Articular chondrocyte of knee joint (primary cell): ENCODE measurements at places on chromosomes 4 and X. TPM values are rescaled to one million over a fixed set of nuclear protein-coding genes. Genes with fewer than 3 reads are reported as not detected.

MTNR1A gene
- 0.32 TPM in 1 of 2 replicates, not detected in the other for total RNA-seq

NXF2 gene
- total RNA-seq = not detected in 2 replicates

NDP gene
- total RNA-seq = 2.2 and 3.7 TPM in 2 replicates

NAA11 gene
- not detected in 2 replicates for total RNA-seq

HELQ gene
- total RNA-seq = 16.7 and 24.4 TPM in 2 replicates

NLRP2B gene
- under 0.01 TPM in 1 of 2 replicates, not detected in the other for total RNA-seq

NXF2B gene
- total RNA-seq = not detected in 2 replicates

TCEAL3 gene
- total RNA-seq = 13.3 and 19.7 TPM in 2 replicates

GPR34 gene
- not detected in 2 replicates for total RNA-seq

FGF13 gene
- 0.52 and 1.5 TPM in 2 replicates for total RNA-seq

EVC2 gene
- 16.2 and 16.7 TPM in 2 replicates for total RNA-seq
